ENCODE measurements at places on chromosomes 7 and 10. TPM values are rescaled to one million over a fixed set of nuclear protein-coding genes. Genes with fewer than 3 reads are reported as not detected.

GRCh38 chr7:71485586-71485985, 353.6 kb downstream of the GALNT17 start:
- H3K27me3 ChIP-seq: no peaks in the 10 kb centered on the region
- DNase-seq: no peak
- H3K36me3 ChIP-seq: no peaks in the 10 kb centered on the region
- H3K27ac ChIP-seq: no peak overlapping the region
- no peak overlapping the region for H3K4me3 ChIP-seq

DNA sequence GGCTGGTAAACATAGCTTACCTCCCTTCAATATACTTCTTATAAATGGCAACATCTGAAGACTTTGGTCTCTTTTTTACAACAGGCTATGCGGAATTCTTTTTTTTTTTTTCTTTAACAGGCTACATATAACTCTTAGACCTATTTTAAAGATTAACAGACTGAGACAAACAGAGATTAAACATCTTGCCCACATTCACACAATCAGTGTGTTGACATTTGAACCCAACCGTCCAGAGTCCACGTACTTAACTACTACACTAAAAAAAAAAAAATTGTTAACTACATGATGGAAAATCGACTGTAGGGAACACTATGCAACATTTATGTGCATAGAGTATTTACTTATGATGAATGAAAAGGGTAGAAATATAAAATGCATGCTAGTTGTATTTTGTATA, 298.5 kb downstream of the ELMO1 start:
- no peak for DNase-seq
- H3K4me3 ChIP-seq: no peak overlapping the region
- peaks cover 5% of the 10 kb centered on the region for H3K36me3 ChIP-seq
- no peaks in the 10 kb centered on the region for H3K4me1 ChIP-seq
- no peak overlapping the region for H3K27ac ChIP-seq

DNA sequence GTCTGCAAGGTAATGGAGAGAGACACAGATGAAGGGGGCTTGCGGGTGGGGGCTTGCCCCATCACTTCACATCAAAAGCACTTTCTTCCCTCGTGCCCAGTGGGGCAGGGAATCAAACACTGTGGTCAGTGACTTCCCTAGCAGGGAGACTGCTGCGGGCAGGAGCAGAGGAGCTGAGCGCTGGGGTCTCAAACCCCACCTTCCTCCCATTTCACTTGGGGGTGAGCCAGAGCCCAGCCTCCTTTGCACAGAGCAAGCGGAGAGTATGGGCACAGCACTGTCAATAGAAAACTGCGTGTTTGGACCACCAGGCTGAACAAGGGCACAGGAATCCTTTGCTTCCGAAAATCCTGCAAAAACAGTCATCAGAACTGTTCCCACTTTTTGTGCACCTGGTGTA, 355.8 kb upstream of the MKI67 start:
- no peak overlapping the region for H3K27ac ChIP-seq
- H3K4me1 ChIP-seq: no peaks in the 10 kb centered on the region
- H3K27me3 ChIP-seq: peaks cover 5% of the 10 kb centered on the region
- no peak for DNase-seq
- no peak overlapping the region for H3K4me3 ChIP-seq

GRCh38 chr7:159218607-159219006, 73.9 kb upstream of the VIPR2 start:
- H3K27ac ChIP-seq: no peak overlapping the region
- no peaks in the 10 kb centered on the region for H3K4me1 ChIP-seq
- no peaks in the 10 kb centered on the region for H3K27me3 ChIP-seq
- H3K36me3 ChIP-seq: no peaks in the 10 kb centered on the region

DNA sequence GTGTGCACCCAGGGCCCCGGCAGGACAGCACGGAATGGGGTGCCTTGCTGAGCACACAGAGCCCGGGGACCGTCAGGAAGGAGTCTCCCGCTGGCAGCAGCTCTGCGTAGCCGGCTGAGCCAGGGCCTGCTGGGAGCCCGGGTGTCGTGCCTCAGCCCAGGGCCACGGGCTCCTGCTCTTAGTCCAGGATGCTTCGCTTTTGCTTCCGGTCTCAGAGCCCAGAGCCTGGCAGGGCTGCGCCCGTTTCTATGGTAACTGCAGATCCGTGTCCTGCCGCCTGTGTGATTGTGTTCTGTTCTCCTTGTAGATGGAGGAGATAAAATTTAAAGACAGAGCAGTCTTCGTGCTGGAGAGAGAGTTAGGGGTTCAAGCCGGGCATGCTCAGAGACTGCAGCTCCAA, 53.7 kb upstream of the DPYSL4 start:
- peaks cover 30% of the 10 kb centered on the region for H3K27me3 ChIP-seq
- no peaks in the 10 kb centered on the region for H3K36me3 ChIP-seq
- H3K4me1 ChIP-seq: no peaks in the 10 kb centered on the region
- DNase-seq: peak; percentile 38

- no peaks in the 10 kb centered on the region for H3K36me3 ChIP-seq
- DNase-seq: no peak
- no peak overlapping the region for H3K4me3 ChIP-seq
- H3K4me1 ChIP-seq: no peaks in the 10 kb centered on the region
- no peak overlapping the region for H3K27ac ChIP-seq
Measured at GRCh38 chr7:93799750-93800357, 90.7 kb downstream of the TFPI2 start.

GRCh38 chr10:80500572-80501380, 36.9 kb upstream of the SH2D4B start:
- H3K27me3 ChIP-seq: no peaks in the 10 kb centered on the region
- DNase-seq: no peak
- H3K4me1 ChIP-seq: peaks cover 100% of the 10 kb centered on the region
- H3K36me3 ChIP-seq: peaks cover 8% of the 10 kb centered on the region
- peak overlapping the region; percentile 83 for H3K27ac ChIP-seq

The SPDYE11 gene
- total RNA-seq: not detected

DNA sequence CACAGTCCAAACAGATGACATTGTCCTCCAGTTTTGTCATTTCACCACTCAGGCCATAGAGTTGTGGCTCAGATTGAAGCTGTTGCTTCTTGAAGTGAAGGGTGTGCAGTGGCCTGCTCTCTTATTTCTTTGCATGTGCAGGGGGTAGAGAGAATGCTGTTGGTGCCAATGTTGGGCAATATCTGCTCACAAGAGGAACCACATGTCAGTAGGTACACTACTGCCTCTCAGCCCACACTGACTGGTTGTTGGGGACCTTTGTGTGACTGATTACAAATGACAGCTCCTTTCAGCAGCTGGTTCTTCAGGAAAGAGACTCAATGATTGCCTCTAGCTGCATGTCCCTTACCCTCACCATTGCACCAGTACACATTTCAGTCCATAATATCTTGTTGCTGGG, 21.9 kb upstream of the SFTPA1 start:
- H3K27me3 ChIP-seq: no peaks in the 10 kb centered on the region
- no peaks in the 10 kb centered on the region for H3K4me1 ChIP-seq
- no peak overlapping the region for H3K4me3 ChIP-seq
- H3K27ac ChIP-seq: no peak overlapping the region
- no peak for DNase-seq

DNA sequence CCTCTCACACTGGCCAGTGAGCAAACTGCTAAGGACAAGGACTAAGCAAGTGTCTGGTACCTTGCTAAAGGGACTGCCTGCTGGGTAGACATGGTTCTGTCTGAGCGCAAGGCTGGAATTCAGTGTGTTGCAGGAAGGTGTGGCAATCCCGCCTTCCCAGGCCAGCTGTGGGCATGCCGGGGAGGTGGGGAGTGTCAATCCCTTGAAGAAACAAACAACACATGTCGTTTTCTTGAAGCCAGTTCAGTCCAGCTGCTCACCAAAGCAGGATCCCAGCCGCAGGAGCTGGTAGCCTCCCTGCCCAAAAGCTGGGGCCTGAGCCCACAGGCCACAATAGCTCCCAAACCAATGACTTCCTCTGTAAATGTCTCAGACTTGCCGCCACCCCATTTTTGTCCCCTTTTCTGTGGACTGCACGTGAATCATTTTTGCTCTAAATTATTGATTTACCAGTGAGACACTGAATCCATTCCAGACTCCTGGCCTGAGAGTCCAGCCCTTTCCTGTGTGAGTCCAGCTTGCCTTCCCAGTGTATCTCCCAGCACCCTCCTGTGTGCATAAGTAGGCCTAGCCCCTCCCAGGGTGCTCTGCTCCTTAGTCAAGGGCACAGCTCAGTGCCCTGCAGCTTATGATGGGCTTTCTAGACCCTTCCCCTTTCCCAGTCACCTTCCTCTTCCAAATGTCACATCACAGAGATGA, 166.8 kb downstream of the RGS10 start:
- peak; percentile 43 for DNase-seq
- H3K27ac ChIP-seq: peak overlapping the region; percentile 9
- no peaks in the 10 kb centered on the region for H3K27me3 ChIP-seq
- no peak overlapping the region for H3K4me3 ChIP-seq
- H3K36me3 ChIP-seq: peaks cover 5% of the 10 kb centered on the region

The FKBP6 gene
- 0.47 TPM for total RNA-seq

The SRGN gene
- 232 TPM for total RNA-seq

- no peaks in the 10 kb centered on the region for H3K36me3 ChIP-seq
- H3K27ac ChIP-seq: no peak overlapping the region
- no peaks in the 10 kb centered on the region for H3K4me1 ChIP-seq
- DNase-seq: peak; percentile 23
- H3K27me3 ChIP-seq: peaks cover 37% of the 10 kb centered on the region
Measured at GRCh38 chr7:1342090-1342640, 109.5 kb downstream of the UNCX start.

DNA sequence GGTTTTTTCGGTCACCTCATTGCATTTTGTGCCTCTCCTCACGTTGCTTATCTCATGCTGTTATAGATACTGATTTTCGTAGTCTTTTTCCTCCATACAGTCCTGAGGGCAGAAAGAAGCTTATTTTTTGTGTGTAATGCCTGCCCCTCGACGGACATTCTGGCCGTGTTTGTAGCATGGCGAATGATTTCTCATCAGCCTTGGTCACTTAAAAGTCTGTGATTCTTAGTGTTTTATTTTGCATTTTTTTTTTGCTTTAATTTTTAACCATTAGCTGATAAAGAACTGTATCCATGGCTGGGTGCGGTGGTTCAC, 469 bp upstream of the NOC3L start:
- peak overlapping the region; percentile 72 for H3K27ac ChIP-seq
- DNase-seq: no peak
- H3K36me3 ChIP-seq: no peaks in the 10 kb centered on the region
- no peaks in the 10 kb centered on the region for H3K27me3 ChIP-seq
- H3K4me1 ChIP-seq: peaks cover 17% of the 10 kb centered on the region
- peak overlapping the region; percentile 69 for H3K4me3 ChIP-seq

The NAT16 gene
- total RNA-seq: not detected

DNA sequence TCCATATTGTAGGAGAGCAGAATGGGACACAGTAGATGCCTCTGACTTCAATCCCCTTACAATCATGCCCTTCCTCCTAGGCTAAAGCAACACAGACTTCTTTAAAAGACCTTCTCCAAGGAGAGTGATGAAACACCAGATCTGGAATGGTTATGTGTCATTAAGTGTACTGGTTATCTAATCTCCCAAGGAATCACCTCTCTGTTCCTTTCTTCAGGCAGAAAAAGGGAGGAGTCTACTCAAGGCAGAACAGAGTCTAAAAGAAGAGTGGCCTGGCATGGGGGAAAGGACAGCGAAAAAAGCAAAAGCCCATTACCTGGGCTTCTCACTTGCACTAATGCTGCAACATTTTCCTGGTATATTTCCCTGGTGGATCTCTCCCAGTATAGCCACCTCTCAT, 2.9 kb downstream of the ELMO1 start:
- peaks cover 67% of the 10 kb centered on the region for H3K4me1 ChIP-seq
- H3K27ac ChIP-seq: peak overlapping the region; percentile 82
- H3K4me3 ChIP-seq: no peak overlapping the region
- no peaks in the 10 kb centered on the region for H3K27me3 ChIP-seq
- no peak for DNase-seq

GRCh38 chr7:155009570-155010157, 6.7 kb upstream of the PAXIP1 start:
- no peaks in the 10 kb centered on the region for H3K27me3 ChIP-seq
- H3K4me1 ChIP-seq: peaks cover 3% of the 10 kb centered on the region
- no peak for DNase-seq
- H3K27ac ChIP-seq: no peak overlapping the region
- H3K4me3 ChIP-seq: no peak overlapping the region

- H3K4me3 ChIP-seq: no peak overlapping the region
- no peak overlapping the region for H3K27ac ChIP-seq
Measured at GRCh38 chr7:36601601-36602000, 122.7 kb downstream of the AOAH start.

The SAP25 gene
- 10.6 TPM for total RNA-seq

DNA sequence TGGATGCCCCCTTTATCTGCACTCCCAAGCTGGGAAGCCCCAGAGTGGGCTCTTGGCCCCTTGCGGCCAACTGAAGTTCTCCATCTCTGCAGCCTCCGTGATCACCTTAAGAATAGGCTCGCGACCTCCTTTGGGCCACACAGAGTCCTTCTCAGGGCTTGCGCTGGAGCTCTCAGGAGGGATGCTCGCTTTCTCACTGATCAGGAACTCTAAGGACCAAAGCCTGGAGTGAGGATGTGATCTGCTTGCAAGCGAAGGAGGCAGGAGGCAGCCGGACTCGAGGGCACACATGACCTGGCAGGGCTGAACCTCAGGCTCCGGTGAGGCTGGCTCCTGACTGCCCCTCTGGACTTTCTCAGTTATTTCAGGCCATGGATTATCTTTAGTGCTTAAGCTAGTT, 192.1 kb upstream of the MKI67 start:
- H3K27ac ChIP-seq: no peak overlapping the region
- no peaks in the 10 kb centered on the region for H3K36me3 ChIP-seq
- no peaks in the 10 kb centered on the region for H3K4me1 ChIP-seq

DNA sequence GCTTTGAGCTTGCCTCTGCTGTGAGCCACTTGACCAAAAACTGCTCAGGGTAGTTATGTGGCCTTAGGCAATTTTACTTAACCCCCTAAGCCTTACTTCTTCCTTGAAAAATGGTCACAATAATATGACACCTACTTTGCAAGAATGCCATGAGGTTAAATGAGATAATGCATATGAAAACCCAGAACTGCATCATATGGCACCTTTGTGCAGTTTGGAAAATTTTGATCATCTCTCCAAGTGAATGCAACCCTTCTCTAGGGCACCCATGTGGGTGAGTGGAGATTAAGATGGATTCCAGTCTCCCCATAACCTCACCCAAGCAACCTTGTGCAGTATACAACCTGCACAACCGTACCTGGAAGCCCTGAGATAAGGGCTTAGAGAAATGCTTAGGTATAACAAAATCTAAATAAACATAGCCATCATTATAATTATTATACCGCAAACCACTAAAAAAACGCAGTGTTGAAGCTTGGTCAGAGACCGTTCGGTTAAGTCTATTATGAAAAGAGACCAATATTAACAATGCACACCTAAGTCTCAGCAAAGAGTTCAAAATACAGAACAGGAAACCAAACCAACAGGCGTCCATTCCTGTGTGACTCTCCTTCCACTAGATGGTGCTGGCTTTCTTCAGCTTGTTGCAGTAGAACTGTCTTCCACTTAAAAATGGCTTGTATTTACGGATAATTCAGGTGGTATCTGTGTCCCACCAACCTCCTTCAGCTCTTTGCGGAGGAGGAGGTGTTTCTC, 21.0 kb upstream of the ASB15 start:
- no peaks in the 10 kb centered on the region for H3K4me1 ChIP-seq
- no peak overlapping the region for H3K27ac ChIP-seq
- H3K4me3 ChIP-seq: no peak overlapping the region
- no peaks in the 10 kb centered on the region for H3K27me3 ChIP-seq
- no peaks in the 10 kb centered on the region for H3K36me3 ChIP-seq
- no peak for DNase-seq

The BBS9 gene
- total RNA-seq: 28.4 TPM

- no peak overlapping the region for H3K4me3 ChIP-seq
- H3K27me3 ChIP-seq: no peaks in the 10 kb centered on the region
- DNase-seq: no peak
- H3K36me3 ChIP-seq: no peaks in the 10 kb centered on the region
Measured at GRCh38 chr10:65313406-65313805, 1612.4 kb upstream of the LRRTM3 start.

GRCh38 chr7:89549768-89550167, 604.5 kb upstream of the STEAP1 start:
- H3K4me1 ChIP-seq: no peaks in the 10 kb centered on the region
- H3K27ac ChIP-seq: no peak overlapping the region
- no peaks in the 10 kb centered on the region for H3K36me3 ChIP-seq
- no peaks in the 10 kb centered on the region for H3K27me3 ChIP-seq

The LEP gene
- total RNA-seq: not detected

All from lower lobe of right lung (tissue), 2 donors.